ENCODE measurements at places on chromosomes 11 and 22.
A peak's percentile ranks its signal among the peaks of the same experiment; 100 is the strongest.

DNA sequence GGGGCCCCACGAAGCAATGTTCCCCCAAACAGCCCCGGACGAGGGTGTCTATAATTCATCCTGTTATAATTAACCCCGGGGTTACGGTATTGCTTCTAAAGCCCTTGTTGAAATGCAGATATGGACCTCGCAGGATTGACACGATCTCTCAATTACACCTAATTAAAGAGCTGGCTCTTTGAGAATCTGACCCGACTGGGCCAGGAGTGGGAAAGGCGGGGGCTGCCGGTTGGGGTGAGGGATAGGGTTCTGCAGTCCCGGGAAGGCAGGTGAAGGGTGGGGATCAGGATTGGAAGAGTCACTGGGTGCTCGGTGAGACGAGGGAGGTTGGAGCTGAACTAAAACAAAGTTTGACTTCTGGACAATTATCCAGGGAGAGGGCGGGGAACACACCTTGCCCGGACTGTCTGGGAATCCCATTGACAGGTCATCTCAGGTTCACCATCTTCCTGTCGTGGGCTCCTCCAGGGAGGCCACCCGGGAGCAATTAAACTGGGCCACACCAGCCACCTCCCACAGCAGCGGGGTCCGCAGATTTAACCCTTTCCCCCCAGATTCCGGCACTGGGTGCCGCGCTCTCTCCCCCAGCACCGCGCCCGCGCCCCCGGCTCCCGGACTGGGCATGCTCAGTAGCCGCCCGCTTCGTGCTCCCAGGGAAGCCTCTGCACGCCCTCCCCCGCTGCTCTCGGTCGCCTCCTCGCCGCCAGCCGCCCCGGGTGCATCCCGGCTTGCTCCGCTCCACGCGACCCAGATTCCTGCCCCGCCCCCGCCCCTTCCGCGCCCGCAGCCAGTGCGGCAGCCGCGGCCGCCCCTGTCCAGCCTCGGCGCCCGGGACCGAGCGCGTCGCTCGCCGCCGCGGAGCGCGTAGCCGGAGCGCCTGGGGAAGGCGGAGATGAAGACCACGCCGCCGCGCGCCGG, at the start of gene ELMOD1:
Gene ELMOD1 (plus strand): TSS at position 688 of the 918 bp plus-strand sequence. CDS start 27,043 bp downstream, outside the sequence.
- peak; percentile 40 for DNase-seq

DNA sequence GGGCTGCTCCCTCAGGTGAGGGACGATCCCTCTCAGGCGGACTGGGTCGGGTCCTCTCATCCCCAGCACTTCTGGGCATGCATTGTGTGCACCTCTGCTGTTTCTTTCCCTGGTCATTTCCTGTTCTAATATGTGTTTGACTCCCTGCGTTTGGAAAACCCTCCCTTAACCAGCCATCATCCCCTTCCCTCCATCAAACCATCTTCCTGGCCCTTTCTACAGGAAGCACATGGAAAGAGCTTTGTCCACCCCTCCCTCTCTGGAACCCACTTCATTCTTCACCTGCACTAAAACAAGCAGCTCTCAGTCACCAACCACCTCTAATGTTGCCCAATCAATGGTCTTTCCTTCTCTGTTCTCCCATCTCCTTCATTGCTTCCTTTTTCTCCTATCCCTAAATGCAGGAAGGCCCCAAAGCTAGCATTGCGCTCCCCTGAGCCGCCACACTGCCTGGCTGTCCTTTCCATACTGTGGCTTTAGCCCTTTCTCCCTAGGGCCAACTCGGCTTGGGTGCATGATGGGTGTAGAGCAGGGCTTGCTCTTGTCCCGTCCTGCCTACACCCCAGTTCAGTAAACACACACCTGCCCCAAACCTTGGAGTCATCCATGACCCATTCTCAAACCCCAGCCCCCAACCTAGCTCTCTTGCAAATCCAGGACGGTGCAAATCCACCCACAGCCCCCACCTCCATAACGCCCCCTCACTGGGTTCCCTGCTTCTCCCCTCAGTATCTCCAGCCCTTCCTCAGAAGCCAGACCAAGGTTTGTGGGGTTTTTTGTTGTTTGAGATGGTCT, 5.4 kb upstream of the GAS2L1 start:
- no peak for DNase-seq

DNA sequence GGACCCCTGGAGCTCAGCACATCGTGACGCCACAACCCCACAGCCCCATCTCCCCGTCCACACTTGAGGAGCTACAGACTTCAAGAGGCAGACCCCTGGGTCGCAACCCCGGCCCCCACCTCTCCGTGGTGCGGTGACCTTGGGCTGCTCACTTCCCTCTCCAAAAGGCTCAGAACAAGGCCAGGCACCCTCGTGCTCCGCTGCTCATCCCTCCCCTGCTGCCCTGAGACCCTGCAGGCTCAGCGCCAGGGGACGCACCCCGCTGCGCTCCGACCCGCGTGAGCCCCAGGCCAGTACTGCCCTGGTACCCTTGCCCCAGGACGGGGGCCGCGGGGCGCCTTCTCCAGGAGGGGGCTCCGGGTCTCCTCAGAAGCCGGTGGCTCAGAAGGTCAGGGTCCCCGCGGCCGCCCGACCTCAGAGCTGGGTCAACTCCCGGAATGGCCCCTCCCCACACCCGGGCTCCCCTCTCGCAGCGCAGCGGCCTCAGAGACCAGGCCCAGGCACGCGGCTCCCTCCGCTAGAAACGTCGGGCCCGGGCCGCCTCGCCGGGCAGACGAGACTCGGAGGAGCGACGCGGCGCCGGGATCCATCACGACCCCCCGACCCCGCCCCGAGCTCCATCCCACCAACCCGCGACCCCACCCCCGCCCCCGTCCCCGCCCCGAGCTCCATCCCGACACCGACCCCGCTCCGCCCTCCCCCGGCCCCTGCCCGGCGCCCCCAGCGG, 563 bp downstream of the GATD1 start:
- no peak for DNase-seq

GRCh38 chr11:107859459-107860239, 1.1 kb upstream of the SLC35F2 start:
- peak; percentile 63 for DNase-seq

DNA sequence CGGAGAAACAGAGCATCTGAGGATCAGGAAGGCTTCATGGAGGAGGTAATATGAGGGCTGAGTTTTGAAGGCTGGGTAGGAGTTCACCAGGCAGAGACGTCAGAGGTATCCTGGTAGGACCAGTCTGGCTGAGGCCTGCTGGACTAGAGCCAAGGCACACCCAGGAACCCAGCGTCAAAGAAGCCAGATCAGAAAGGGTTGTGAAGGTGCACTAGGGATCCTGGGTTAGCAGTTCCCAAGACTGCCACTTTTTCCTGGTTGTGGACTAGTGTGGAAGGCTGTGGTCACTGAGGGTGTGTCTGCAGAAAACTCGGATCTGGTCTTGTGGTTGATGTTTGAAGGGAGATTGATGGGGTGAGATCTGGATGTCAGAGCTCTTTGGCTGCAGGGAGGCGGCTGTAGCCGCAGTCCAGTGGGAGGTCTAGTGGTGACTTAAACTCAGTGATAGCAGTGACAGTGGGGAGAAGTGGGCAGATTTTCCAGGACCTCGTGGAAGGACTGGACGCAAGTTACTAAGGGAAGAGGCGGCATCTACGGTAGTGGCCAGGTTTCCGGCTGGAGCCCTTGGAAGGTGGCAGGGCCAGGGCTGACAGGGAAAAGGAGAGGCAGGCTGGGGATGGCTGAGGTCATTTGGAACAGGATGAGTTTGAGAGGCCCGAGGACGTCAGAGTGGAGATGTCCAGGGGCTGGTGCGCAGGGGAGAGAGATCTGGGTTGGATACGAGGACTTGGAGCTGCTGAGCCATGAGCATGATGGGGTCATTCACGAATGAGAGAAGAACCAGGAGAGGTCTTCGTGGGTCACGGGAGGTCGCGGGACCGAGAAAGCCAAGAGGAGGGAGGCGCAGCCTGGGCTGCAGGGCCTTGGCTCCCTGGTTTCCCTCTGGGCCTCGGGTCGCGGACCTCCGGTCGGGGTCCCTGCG, 10.9 kb downstream of the RELA start:
- peak; percentile 26 for DNase-seq

DNA sequence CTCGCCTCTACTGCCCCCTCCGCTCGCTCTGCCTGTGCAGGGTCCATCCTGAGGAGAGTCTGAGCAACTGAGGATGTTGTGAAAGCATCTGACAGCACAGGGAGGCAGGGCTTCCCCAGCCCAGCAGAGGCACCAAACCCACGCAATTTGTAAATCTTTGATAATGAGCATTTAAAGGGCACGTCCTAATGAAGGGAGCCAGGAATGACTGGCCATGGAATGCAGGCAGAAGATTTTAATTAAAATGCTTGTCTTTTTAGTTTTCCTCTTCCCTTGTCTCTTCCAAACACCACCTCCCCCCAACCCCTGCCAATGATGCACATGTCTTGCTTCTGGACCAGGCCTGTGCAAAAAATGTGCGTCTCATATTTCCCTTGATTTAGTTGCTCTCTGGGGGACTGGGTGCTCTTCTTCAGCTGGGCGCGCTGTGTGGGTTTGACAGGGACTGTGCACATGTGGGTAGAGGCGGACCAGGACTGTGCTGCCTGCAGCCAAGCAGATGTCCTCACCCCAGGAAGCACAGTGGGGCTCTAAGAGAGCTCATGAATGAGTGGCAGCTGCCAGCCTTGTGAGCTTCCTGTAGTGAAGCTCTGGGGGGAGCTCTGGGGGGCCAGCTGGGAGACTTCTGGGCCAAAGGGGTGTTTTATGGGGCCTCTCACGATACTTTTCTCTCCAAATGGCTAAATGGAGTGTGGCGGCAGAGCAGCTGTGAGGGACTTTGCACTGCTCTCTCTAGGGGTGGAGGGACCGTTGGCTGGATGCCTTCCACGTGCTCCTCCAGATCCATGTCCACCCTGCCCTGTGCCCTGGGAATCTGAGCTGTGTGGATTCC, 273.5 kb downstream of the ST3GAL4 start:
- no peak for DNase-seq

GRCh38 chr11:66886671-66887221, 29.9 kb downstream of the LRFN4 start:
- DNase-seq = no peak

DNA sequence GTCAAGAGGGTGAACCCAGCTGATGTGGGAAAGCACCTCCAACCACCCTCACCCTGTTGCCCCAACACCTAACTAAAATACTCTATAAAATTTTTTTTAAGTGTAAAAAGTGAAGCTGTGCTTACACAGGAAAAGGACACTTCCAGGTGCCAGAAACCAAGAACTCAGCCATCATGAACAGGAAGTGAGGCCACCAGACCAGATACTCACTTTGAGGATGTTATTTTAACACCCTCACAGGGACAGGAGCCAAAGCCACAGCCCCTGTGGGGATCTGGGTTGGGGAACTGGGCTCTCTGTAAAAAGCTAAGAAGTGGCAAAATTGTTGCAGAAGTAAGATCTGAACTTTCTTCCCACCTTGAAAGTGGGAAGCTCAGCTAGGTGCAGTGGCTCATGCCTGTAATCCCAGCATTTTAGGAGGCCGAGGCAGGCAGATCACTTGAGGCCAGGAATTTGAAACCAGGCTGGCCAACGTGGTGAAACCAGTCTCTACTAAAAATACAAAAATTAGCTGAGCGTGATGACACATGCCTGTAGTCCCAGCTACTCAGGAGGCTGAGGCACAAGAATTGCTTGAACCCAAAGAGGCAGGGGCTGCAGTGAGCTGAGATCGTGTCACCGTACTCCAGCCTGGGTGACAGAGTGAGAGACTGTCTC, 3.8 kb downstream of the RSPH14 start:
- DNase-seq = peak; percentile 58

GRCh38 chr11:76355172-76355571, 25.8 kb downstream of the THAP12 start:
- DNase-seq = no peak

DNA sequence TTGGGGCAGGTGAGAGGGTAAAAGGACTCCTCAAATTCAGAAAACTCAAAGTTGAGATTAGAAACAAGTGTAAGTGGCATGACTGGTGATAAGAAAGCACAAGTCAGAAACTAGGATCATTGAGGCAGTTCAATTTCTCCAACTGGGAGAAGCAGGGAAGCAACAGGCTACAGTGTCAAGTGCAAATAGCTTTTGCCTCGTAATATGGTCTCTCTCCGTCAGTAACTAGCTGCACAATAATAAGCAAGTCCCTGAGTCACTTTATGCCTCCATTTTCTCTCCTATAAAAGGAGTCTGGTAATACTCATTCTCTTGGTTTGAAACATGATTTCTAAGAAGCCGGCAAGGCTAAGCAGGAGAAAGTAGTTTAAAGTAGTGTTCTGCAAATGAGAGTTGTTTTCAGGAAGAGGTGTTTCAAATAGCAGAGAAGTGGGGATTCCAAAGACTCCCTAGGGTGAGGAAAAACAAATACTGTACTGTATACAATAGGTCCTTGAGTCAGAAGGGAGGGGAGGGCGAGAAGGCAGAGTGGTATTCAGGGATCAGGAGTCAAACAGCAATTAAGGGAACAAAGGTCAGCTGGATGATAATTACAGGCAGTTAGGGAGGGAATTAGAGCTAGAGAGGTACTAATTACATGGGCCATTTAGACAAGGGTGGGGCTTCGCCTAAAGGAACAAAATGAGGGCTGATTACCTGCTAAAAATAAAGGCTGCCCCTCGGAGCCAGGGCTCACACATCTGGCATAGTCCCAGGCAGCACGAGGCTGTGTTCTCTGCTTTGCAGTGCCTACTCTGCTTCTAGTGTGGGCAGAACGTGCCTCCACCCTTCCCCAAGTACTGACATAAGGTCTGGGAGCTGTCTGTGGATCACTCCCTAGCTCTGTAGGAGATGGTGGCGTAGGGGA, 96.0 kb upstream of the BDNF start:
- no peak for DNase-seq

- DNase-seq = peak; percentile 61
These were observed 816 bp downstream of the PDE3B start for GRCh38 chr11:14644226-14645014.

GRCh38 chr11:102729849-102730815, 5.4 kb upstream of the MMP8 start:
- DNase-seq = no peak

DNA sequence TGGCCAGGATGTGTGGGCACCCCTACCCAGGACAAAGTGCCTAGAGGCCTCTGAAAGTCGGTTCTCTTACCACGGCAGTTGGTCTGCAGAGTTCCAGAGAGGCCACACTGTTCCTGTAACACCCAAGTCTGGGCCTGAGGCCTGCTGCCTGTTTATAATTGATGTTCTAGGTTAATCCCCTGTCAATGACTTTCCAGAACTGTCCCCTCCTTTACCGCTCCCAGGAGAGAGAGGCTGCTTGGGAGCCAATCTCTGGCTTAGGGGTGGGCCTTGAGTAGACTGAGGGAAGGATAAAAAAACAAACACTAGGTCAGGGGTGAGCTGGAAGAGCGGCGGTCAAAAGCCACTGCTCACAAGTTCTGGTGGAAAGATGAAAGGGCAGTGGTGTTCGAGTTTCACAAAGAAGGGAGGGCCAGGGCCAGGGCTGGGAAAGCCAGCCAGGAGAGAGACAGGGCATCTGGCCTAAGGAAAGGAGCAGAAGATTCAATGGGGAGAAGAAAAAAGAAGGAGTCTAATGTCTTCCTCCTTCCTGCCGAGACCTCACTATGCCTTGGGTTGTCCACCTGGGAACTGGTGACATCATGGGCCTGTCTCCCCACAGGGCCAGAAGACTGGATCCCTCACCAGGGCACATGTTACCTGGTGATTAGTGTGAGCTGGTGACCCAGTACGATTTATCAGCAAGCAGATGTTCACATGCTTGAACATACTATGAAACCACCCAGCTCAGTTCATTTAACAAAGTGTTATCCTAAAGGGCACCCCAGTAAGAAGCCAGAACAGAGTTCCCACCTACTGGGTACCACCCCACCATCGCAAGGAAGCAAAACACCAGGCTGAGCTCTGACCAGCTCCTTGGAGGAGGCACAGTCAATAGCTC, 50.2 kb downstream of the PC start:
- DNase-seq = no peak

- no peak for DNase-seq
These were observed 45.3 kb upstream of the HMGXB4 start for GRCh38 chr22:35212009-35212408.

GRCh38 chr11:19970944-19971343, 189.3 kb downstream of the DBX1 start:
- no peak for DNase-seq
